ENCODE measurements at places on chromosomes 2 and 18.

DNA sequence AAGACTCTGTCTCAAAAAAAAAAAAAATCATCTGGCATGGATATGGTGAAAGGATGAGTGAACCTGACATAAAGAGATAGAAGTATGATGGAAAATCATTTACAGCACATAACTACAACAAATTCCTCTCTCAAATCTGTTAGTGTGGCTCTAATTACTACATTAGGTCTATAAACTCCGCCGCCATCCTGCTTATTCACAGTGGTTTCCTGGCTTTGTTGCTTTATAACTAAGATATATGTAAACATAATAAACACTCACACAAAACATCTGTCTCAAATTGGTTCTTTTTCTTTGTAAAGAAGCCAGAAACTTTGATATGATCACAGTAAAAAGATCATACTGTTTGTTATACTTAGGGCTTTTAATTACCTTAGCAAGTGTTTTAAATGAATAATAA, 412.6 kb upstream of the FAM98A start:
- DNase-seq: no peak

GRCh38 chr2:220044383-220044782, 417.0 kb downstream of the SLC4A3 start:
- no peak for DNase-seq

DNA sequence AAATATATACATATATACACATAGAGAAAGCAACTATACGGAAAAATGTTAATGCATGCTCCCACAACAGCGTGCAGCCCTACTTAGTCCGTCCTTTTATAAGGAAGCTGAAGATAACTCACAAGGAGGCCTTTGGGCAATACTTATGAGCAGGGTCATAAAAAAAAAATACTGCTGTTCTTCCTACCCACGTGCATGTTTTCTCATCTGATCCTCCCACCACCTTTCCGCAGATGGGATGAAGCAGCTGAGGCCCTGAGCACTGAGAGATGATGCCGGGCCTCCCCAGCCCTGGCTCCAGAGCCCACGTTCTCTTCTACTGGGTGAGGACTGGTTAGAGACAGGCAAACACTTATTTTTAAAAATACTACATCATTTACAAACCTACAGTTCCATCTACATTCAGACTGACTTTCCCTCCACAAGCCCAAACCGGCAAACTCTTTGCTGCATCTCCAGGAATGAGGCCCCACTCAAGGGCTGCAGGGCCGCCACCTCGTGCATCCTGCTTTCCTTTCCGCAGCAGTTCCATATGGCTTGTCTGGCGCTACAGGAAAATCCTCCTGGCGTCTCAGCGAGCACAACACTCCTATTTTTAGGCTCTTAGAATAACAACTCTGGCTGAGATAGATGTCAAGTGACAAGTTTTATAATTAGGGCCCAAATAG, 41.6 kb downstream of the TBC1D8 start:
- no peak for DNase-seq

- no peak for DNase-seq
Measured at GRCh38 chr2:232013701-232014353, 52.3 kb downstream of the DIS3L2 start.

DNA sequence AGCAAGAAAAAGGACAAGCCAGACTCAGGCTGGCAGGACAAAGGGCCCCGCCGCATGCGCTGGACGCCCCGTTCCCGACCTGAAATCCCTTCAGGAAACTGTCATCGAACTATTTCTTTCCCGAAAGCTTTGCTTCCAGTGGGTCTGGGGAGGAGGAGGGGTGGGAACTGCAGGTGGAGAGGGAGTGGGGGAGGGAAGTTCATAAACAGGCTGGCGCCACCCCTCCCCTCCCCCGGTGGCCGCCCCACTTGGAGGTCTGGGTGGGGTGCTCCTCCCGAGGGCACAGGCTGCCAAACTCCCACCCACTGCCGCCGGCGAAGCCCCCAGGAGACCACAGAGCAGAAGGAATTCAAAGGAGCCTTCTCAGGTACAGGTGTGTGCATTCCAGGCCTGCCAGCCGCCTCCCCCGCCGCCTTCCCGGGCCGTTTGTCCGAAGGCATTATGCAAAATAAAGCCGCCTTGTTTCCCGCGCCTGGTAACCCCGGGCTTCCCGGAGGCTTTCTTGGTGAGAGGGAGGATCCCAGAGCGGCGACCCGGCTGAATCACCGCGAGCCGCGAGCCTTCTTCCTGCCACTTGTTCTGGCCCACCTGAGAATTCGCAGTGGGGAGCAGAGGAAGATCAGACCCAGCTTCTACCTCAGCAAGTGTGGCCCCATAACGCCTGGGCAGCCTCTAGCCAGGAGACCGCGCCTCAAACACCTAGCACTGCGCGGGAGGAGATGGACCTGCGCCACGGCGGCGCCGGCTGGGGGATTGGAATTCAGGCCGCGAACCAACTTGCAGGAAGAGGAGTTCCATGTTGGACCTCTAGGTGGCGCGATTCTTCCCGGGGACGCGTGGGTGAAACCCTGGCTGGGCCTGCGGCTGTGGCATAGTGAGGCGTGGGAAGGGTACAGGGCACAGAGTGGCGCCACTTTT, 101.9 kb downstream of the FOXI3 start:
- peak; percentile 41 for DNase-seq

DNA sequence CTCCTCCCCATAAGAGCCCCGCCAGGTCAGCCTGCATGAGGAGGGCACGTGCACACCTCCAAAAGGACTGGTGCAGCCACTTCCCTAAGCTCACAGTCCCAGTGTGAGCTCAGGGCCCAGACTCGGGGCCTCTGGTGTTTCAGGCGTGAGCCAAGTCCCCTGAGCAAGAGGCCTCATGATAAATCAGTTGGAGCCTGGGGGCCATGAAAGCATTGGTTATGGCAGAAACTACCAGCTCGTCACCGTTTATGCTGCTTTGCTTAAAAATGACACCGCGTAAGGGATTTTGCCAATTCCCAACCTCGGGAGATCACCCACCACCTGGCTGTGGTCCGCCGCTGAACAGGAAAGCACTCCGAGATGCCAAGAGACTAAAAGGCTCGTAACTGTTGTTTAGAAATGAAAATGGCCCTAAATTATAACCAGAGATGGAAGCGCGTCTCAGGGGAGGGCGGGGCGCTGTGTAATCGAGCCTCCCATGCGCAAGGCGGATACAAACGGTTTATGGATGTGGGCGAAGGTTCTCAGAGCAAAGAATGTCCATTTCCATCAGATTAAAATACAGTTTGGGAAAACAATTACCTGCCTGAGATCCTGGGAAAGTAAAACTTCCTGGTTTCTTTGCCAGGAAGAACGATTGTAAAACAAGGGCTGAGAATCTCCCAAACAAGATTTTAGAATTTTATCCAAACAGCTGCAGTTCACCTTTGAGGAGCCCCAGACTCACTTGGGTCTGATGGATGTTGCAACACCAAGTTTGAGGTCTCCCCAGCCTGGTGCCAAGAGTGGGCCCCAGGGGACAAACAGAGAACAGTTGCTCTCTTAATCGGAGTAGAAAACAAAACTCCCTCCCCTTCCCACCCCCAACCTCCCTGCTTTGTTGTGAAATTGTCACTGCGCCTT, 141.4 kb downstream of the BCL2 start:
- DNase-seq: no peak

DNA sequence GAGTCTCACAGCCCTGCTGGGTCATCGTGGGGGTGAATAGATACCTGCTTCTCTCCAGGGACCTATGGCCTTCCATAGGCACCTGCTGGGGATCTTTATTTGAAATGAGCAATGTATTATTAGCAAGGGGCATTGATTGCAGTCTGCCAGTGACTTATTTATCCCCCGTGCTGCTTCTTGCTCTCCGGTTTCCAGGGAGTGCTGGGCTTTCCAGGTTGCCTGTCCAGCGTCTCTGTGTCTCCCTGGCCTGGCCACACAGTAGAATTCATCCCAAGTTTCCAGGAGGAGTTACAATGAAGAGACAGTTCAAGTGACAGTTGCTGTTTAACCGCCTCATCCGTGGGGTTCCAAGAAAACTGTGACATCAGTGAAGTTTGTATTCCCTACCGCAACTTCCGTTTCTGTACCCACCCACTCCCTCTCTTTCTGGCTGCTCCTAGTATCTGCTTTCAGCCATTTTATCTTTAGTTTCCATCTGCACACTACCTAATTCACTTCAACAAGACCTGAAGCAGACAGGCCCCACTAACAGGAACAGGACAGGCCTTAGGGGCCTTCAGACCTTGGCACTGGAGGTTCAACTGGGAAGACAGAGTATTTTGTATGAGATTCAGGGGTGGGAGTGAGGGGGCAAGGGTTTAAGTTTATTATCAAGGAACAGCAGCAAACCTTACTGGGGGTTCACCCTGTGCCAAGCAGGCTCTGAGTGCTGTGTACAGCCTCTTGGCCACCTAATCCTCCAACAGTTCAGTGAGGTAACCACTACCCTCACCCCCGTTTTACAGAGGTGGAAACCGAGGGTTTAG, 134.8 kb downstream of the PRKCE start:
- DNase-seq: no peak

DNA sequence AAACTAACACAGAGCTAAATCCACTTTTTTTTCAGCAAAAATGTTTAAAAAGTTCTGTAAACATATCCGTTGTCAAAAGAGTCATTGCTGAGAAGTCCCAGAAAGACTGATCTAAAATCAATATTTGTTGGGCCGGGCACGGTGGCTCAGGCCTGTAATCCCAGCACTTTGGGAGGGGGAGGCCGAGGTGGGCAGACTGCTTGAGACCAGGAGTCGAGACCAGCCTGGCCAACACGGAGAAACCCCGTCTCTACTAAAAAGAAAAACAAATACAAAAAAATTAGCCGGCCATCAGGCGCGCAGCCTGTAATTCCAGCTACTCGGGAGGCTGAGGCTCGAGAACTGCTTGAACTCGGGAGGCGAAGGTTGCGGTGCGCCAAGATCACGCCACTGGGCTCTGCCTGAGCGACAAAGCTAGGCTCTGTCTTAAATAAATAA, 1.4 kb downstream of the OLA1 start:
- no peak for DNase-seq

GRCh38 chr2:218326315-218326714, 30.3 kb upstream of the CATIP start:
- no peak for DNase-seq

DNA sequence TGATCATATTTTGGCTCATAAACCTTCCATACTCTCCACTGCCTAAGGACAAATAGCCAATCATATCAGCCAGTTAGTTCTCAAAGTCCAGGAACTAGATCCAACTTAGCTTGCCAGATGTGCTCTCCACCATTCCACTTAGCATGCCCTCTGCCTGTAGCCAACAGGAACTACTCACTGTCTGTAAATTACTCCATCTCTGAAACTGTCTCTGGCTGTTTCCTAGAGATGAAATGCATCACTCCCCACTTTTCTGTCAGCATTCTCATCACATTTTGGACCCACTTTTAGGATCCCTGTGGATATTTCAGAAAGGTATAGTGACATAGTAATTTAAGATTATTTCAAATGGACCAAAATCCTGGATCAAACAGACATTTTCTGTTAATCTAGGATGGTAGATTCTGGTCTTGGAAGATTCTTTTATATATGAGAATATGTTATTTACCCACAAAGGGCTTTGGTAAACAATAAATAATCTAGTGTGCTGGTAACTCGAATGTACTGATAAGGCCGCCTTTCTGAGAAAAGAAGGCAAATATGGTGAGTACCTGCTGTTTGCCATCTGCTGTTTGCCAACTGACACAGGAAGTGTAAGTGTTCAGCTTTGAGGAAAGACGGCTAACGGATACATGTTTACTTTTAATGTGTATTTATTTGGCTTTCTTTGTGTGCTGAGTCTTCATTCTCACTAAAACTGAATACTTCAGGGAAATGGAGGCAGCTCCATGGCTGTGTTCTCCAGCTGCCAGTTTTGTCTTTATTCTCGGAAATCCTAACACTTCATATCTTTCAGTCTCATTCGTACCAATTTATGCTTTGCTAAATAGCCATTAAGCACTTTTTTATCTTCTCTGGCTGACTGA, 79.5 kb downstream of the EVA1A start:
- DNase-seq: no peak

GRCh38 chr2:197838036-197838435, 33.6 kb downstream of the PLCL1 start:
- no peak for DNase-seq

- no peak for DNase-seq
Measured at GRCh38 chr2:30714811-30715709, 92.2 kb downstream of the CAPN13 start.

DNA sequence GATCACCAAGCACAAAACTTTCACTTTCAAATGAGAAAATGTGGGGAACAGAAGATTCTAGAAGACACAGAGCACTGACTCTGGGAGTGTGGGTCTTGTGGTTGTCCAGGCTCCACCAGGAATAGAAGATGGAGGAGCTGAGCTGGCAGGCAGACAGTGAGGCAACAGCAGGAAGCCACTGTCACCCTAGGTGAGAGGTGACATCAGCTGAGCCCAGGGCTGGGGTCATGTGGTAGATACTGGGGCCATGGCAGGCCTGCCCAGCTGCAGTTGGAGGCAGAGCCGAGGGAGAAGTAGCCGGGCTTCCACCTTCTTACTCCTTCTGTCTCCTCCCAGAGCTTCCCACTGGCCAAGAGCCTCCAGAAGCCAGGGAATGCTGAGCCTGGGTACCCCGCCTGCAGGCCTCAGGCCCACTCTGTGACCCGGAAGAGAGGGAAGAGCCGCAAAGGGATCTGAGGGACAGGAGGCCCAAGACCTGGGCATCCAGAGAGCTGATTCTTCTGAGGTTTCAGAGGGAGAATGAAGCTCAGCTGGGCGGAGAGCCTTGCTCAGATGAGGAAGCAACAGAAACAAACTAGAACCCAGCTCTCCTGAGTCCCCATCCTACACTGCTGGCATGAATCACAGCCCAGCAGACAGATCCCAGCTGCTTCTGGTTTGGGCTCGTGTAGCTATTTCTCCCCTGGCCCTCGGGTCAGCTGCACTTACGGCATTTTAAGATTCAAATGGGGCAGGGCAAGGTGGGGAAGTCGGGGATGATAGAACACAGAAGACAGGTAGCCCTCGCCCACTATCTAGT, 39.8 kb upstream of the ASAP2 start:
- DNase-seq: no peak

GRCh38 chr2:37781028-37781427, 109.6 kb upstream of the CDC42EP3 start:
- DNase-seq: no peak

- DNase-seq: no peak
Measured at GRCh38 chr2:158071018-158071417, 30.7 kb upstream of the UPP2 start.
